ENCODE measurements at places on chromosomes 7 and 10. TPM values are rescaled to one million over a fixed set of nuclear protein-coding genes. Genes with fewer than 3 reads are reported as not detected.

The PTPRE gene
- total RNA-seq, result 9.5 TPM

The RGR gene
- not detected for total RNA-seq

The LRIT1 gene
- not detected for total RNA-seq

The FGL2 gene
- total RNA-seq, result 0.30 TPM

The CFAP46 gene
- total RNA-seq, result 2.2 TPM

The RASSF4 gene
- total RNA-seq, result 7.5 TPM

The TLX1 gene
- not detected for total RNA-seq

The RELN gene
- under 0.01 TPM for total RNA-seq

The WNT8B gene
- total RNA-seq, result not detected

The TBX20 gene
- 8.6 TPM for total RNA-seq

All from smooth muscle cell of the umbilical artery (primary cell).